NCI-H2029 treated with DMSO at 0.1 percent for 48 hours (cell line): ENCODE measurements at places on chromosomes 3 and 15.

GRCh38 chr3:136543385-136543784, 208.8 kb downstream of the STAG1 start:
- no peak for DNase-seq

GRCh38 chr3:111596328-111596727, 1.2 kb upstream of the ZBED2 start:
- no peak for DNase-seq

DNA sequence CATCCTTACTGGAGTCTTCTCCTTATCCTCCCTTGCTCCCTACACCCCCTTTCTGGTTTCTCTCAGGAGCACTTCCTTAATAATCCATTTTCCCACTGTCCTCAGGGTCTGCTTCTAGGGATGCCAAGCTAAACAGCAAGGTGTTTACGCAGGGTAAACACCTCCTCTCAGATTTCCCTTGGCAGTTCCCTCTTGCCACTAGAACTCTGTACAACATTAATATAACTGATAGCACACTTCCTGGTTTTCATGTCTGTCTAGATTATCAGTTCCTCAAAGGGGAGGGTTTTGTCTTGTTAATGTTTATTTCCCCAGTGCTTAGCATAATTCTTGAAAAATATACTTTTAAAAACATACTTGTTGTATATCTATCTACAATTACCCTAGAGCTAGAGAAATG, 118.0 kb upstream of the SLC24A5 start:
- peak; percentile 51 for DNase-seq

DNA sequence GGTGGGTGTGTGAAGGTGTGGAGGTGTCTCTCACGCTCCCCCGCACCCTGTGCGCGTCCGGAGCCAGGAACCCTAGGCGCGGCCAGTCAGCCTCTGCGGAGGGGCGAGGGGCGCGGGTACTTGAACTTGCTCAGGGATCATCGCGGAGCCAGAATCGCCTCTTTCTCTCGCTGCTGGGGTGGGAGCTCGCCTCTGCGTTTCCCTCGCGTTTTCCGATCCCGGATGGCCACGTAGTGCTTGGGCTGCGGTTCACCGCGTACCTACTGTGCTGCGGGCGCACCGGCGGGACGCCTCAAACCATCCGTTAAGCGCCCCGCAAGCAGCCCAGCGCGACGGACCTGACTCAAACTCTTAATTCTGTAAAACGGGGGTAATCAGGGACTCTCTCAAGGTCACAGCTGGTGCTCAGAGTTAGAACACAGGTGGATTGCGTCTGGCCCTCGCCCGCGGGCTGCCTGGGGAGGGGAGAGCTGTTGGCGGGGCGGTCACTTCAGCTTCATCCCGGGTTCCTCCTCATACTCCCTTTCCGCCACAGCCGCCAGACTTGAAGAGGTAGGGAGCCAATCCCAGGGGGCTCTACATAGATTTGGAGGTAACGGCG, 686 bp downstream of the MYRIP start:
- DNase-seq, result no peak

DNA sequence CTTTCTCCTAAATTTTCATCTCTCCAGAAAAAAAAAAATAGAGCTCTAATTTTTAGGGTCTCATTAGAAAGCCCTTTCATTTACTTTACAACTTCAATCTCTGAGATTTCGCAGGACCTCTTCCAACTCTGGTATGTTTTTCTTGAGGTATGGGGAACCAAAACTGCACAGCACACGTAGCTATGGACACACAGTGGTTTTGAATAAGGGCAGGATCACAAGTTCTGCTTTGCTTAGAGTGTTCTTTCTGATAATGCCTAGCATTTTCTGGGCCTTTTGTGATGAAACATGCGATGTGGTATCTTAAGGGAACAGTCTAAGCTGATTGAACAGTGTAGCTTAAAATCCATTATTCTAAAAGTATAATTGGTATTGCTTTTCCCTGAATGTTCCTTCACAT, 25.3 kb downstream of the ZNF592 start:
- DNase-seq, result no peak

DNA sequence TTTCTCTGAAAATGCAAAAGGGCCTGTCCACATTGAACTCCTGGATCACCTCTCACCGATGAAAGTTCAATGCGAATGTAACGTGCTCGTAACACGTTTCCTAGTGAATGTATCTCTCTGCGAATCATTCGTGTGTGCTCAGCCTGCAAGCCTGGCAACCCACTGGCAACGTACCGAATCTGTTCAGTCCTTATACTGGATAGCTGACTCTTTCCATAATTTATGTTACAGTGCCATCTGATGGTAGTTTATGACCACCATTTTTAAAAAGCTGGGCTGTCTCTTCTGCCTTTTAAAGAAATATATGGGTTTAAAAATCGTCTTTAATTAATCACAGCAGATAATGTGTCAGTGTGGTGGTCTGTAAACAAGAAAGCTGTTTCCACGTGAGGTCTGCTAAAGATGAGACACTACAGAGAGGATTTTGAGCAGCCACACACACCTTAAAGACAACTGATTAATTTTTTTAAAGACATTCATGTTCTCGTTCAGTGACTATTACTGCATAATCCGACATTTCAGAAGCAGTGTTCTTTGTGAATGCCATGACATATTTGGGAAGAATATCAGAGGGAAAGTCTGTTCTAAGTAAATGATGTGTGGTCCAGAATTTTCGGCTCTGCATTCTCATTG, 69.4 kb upstream of the FOXP1 start:
- peak; percentile 13 for DNase-seq

DNA sequence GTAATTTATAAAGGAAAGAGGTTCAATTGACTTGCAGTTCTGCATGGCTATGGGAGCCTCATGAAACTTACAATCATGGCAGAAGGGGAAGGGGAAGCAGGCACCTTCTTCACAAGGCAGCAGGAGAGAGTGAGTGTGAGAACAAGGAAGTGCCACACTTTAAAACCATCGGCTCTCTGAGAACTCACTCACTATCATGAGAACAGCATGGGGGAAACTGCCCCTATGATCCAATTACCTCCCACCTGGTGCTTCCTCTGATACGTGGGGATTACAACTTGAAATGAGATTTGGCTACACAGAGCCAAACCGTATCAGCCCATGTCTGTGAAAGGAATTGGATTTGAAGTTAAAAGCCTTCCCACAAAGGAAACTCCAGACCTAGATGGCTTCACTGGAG, 39.1 kb downstream of the TKT start:
- DNase-seq, result no peak

GRCh38 chr3:127405010-127405598, 117.3 kb upstream of the PRR20G start:
- DNase-seq, result no peak

GRCh38 chr3:79810581-79810980, 42.8 kb upstream of the ROBO1 start:
- DNase-seq, result no peak

DNA sequence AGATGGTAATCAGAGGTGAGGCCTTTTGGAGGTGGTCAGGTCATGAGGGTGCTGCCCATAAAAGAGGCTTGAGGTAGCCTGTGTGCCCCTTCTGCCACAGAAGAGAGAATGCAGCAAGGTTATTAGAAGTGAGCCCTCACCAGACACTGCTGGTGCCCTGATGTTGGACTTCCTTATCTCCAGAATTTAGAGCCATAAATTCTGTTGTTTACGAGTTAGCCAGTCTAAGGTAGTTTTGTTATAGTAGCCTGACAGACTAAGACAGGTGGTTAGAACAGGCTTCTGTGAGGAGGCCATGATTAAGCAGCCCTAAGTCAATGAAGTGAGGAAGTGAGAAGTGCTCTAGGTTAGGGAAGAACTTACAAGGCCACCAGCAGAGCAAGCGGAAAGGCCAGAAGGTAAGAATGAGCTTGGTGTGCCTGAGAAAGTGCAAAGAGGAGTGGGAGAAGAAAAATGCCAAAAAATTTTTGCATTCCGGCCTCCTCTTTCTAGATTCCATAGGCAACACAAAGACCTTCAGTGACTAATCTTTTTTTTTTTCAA, 44.2 kb upstream of the STT3B start:
- no peak for DNase-seq
